ENCODE measurements at places on chromosomes 2 and 18. TPM values are rescaled to one million over a fixed set of nuclear protein-coding genes. Genes with fewer than 3 reads are reported as not detected.

GRCh38 chr18:32308493-32309120, 118.8 kb downstream of the MEP1B start:
- DNase-seq, result no peak

- DNase-seq, result no peak
Observed at GRCh38 chr2:45973426-45973825, 322.0 kb downstream of the PRKCE start.

- DNase-seq, result no peak
Observed at GRCh38 chr2:26363323-26363722, 16.7 kb upstream of the ADGRF3 start.

GRCh38 chr2:13128139-13128538, 411.4 kb downstream of the TRIB2 start:
- no peak for DNase-seq

- no peak for DNase-seq
Observed at GRCh38 chr2:236887953-236888793, 197.5 kb upstream of the COPS8 start.

DNA sequence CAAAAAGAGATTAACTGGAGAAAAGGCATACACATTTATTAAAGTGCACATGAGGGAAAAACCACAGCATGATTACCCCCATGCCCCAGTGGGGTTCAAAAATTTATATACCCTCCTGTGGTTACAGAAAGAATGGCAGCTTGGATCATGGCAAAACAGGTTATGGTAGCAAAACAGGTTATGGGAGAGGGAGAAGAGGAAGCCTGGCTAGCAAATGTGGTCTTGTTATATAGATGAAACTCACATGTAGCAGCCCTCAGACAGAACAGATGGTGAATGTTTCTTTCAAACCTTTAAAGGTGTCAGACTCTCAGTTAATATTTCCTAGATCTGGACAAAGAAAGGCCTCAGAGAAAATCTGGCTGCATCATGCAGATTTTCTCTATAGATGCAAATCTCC, 178.2 kb upstream of the ZC3H15 start:
- no peak for DNase-seq

- no peak for DNase-seq
Observed at GRCh38 chr18:76981396-76981968, 151.1 kb downstream of the MBP start.

DNA sequence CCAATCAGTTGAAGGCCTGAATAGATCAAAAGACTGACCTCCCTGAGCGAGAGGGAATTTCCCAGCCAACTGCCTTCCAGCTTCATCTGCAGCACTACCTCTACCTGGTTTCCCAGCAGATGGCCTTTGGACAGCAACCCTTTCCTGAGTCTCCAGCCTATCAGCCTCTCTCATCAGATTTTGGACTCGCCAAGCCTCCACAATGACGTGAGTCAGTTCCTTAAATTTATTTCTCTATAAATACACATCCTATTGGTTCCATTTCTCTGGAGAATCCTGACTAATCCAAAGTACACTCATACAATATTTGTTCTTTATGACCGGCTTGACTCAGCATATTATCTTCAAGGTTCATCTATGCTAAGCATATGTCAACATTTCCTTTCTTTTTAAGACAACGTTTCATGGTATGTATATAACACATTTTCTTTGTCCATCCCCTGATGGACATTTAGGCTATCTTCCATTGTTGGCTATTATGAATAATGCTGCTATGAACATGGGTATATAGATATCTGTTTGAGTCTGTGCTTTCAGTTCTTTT, 294.6 kb downstream of the LRATD1 start:
- DNase-seq, result no peak

GRCh38 chr2:120203251-120204021, 19.8 kb downstream of the TMEM185B start:
- no peak for DNase-seq

The REG3A gene
- not detected for total RNA-seq

The PREB gene
- 82.0 TPM for total RNA-seq

The GREB1 gene
- 136 TPM for total RNA-seq

The SH3YL1 gene
- total RNA-seq, result 73.7 TPM

The FAM161A gene
- 13.3 TPM for total RNA-seq

The SERPINB2 gene
- not detected for total RNA-seq

The IL36G gene
- total RNA-seq, result 0.68 TPM

Data from testis (tissue), 5 donors.